MV-4-11 (cell line): ENCODE measurements at places on chromosomes 3 and 15.
A peak's percentile ranks its signal among the peaks of the same experiment; 100 is the strongest.

DNA sequence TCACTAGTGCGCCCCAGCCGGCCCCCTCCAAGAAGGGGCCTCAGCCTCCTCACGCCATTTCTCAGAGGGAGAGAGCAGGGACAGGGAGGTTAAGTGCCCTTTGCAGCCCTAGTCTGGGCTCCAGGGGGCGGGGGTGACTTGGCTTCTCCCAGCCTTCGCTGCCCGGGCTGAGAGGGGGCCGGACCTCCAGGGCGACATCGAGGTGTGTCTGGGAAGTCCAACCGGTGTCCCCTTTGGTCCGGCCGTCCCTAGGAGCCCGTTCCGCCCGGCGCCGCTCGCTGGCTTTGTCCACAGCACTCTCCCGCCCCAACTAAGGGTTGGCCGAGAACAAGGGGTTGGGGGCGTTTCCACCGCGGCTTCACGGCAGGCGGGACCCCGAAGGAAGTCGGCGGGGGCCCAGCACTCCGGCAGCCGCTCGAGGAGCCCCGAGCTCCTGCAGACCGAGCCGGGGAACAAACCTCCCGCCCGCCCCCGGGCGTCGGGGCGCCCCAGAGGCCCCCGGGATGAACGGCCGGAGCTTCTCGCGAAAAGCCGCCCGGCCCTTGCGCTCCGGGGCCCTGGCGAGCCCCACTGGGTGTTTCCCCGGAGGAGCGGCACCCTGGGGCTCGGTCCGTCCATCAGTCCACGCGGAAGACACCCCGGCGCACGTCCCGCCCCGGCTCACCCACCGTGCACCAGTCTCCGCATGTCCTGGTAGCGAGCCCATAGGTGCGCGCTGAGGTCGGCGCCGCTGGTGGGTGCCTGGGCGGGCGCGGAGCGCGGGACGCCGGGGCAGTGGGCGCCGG is 627 bp downstream of the NT5DC2 start:
- DNase-seq, result no peak

GRCh38 chr15:76149291-76149915 is 89.6 kb downstream of the TMEM266 start:
- DNase-seq, result no peak

GRCh38 chr15:76973362-76973743 is 21.6 kb upstream of the PSTPIP1 start:
- peak; percentile 53 for DNase-seq

GRCh38 chr15:35932531-35932930 is 386.6 kb upstream of the DPH6 start:
- no peak for DNase-seq

DNA sequence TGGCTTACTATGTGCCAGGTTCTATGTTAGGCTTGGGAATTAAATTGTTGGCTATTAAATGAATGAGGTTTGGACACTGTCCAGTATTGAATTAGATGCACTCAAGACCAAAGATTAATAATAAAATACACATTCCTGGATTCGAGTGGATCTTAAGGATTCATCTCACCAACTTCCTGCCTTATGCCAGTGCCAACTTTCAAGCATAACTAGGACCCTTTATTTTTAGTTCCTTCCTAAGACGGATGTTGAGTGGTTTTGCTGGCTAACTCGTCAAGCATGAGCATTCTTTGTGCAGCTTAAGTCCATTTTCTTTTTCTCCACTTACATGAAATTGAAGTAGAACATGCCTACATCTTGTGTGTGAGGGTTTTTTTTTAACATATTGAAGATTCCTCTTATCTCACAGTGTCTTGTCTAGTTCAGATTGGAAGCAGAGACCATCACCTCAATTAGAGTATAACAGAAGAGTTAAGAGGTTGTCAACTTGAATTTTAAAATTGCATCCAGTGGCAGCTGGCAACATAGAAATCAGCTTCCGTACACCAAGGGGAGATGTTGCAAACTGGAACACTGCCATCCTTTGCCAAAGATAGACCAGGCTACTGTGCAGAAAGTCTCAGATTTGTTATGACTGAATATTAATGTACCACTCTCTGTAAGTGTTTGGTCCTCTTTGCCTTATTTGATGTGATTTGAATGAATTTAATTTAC is 106.3 kb upstream of the BFSP2 start:
- DNase-seq, result no peak

- no peak for DNase-seq
Observed at GRCh38 chr3:29079358-29079757, 201.5 kb upstream of the RBMS3 start.

- no peak for DNase-seq
Observed at GRCh38 chr15:44661576-44661975, 1.9 kb downstream of the SPG11 start.

DNA sequence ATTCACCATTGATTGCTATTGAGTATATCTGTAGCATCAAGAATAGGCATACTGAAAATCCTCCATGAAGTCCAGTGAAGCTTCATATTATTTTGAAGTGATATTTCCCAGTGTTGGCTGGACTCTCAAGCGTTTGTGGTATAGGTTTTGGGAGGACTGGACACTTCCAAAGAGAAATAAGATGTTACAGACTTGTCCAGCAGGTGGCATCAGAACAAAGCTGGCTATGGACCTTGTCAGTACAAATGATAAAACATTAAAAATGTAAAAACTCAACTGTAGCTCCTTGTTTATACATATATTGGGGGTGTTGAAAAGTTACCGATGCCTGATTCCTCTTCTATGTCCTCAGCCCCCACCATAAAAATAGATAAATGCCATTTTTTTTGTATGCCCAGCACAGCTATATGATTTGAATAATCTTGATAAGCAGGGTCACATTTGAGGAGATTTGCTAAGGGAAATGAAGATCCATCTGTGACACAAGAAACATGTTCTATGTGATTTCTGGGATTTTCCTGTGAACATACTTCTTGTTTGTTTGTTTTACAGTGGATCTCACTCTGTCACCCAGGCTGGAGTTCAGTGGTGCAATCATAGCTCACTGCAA is 54.5 kb upstream of the GOLGA6B start:
- DNase-seq, result peak; percentile 23

DNA sequence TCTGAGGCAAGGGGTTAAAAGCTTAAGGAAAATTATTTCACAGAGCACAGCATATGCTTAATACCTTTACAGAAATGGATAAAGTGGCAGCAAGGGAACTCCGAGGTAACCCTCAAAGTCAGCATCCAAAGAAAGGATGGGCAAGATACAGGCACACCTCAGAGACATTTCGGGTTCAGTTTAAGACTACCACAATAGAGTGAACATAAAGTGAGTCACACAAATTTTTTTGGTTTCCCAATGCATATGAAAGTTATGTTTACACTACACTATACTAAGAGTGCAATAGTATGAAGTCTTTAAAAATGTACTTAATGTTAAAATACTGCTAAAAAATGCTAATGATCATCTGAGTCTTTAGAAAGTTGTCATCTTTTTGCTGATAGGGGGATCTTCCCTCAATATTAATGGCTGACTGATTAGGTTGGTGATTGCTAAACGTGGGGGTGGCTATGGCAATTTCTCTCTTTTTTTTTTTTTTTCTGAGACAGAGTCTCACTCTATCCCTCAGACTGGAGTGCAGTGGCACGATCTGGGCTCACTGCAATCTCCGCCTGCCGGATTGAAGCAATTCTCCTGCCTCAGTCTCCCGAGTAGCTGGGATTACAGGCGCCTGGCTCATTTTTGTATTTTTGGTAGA is 10.0 kb downstream of the UBR1 start:
- DNase-seq, result no peak

DNA sequence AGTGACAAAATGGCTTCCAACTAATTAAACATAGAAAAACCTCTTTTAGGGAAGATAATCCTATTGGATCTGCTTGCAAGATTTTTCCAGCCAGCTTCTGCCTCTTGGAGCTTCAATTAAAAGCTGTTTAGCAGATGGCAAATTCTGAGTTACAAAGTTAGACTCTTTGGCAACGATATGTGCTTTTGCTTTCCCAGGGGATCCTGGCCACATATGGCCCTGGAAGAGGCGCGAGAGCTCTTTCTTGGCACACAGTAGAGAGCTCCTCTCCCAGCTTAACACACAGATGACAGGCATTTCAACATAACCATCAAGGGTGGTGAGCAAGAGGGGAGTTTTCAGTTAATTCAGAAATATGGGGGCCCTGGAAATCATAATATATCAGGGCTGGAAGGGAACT is 41.6 kb upstream of the GALNT15 start:
- no peak for DNase-seq

DNA sequence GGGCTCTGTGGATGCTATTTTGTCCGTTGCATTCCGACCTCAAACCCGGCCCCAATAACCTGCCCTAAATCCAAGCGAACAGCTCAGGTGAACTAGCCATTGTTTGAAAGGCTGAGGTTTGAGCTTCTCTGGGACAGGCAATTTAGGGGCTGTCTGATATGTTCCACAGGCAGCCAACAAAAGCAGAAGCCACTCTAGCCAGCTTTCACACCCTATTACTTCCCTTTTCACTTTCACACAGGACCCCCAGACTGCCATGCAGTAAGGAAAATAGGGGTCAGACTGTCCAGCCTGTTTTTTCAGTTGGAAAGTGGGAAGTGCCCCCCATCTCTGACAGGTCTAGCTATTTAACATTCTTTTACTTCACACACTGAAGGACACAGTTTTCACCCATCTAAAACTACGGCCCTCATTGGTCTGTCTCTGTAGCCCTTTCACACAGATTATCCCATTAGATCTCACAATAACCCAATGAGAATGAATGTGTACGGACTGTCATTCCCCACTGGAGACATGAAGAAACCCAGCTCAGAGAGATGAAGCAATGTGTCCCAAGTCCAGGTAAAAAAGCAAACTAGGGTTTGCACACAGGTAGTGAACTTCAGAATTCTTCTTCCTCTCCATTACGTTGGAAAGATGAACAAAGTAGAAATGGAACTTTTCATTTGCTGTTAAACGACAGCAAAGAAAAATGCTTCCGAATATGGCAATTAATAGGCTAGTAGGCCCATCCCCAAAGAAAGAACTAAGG is 1.9 kb downstream of the CCDC12 start:
- DNase-seq, result peak; percentile 81

DNA sequence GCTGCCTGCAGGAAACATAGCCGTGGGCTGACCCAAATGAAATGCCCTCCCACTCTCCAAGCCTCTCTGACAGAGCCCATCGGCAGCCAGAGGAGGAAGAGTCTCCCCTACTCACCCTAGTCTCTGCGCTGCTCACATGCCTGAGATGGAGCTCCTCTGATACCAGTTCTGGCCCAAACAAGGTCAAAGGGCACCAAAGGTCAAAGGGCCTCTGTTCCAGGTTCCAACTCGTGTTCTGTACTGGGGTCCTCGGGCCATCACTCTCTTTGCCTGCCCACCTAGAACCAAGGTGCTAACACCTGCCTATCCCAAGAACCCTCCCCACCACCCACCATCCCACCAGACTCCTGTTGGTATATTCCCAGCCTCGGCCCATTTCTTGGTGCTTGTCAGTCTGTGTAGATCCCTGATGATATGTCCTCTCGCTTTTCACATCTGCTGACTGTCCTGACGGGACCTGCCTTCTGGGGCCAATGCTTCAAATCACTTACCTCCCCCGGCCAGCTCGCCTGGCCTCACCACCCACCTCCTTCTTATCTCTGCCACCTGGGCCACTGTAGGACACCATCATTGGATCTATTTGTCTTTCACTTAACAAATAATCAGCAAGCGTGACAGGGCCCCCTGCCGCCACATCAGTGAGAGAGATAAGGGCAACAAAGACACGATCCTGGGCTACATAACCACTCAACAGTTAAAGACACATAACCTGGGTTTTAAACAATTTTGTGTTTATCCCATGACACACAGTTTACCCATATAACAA is 90.4 kb downstream of the SRGAP3 start:
- DNase-seq, result no peak

- DNase-seq, result no peak
Observed at GRCh38 chr15:62231856-62232255, 66.8 kb upstream of the C2CD4B start.

- no peak for DNase-seq
Observed at GRCh38 chr15:74136814-74137536, 6.6 kb downstream of the ISLR2 start.

GRCh38 chr3:117630469-117630868 is 920.9 kb downstream of the TUSC7 start:
- DNase-seq, result no peak

GRCh38 chr3:53161820-53162671 is 1.0 kb downstream of the PRKCD start:
- peak; percentile 46 for DNase-seq
